ENCODE measurements at places on chromosomes 4 and X.

- DNase-seq = no peak
Observed at GRCh38 chrX:140504371-140505324, at the start of gene SOX3. Gene SOX3 (minus strand): TSS chrX:140505069. CDS start chrX:140505060, 9 bp downstream.

DNA sequence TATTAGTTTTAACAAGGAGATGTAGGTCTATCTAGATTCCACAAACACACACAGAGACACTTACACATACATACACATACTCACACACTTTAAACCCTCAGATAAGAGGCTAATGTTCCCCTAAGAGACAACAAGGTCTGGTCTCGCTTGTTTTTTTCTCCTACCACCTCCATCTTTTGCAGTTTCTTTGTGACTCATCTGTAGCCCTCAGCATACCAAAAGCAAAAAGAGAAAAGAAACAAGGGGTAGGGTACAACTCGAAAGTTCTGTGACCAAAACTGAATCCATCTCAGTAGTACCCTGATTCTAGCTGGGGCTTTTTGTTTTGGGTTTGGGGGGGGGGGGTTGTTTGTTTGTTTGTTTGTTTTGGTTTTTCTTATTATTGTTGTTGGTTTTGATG, 12.2 kb upstream of the EXOSC9 start:
- DNase-seq = no peak

DNA sequence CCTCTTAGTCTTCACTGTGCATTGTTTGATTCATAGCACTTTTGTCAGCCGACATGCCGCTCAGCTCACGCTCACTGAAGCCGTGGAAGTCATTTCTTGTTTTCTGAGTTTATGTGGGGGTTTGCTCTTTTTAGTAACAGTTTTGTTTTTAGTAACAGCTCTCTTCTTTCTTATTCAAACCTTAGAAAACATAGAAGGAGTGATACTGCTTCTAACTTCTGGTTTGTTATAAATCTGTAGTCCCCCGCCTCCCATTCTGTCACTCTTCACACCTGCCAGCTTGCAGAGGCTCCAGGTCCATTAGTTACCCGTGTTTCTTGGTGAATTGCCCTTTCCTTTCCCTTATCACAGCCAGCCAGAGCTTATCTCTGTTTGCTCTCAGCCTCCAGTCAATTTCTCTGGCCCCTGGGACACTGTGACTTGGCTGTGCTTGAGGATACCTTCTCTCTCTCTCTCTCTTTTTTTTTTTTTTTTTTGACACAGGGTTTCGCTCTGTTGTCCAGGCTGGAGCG, 50.5 kb downstream of the GRK4 start:
- DNase-seq = peak; percentile 46

DNA sequence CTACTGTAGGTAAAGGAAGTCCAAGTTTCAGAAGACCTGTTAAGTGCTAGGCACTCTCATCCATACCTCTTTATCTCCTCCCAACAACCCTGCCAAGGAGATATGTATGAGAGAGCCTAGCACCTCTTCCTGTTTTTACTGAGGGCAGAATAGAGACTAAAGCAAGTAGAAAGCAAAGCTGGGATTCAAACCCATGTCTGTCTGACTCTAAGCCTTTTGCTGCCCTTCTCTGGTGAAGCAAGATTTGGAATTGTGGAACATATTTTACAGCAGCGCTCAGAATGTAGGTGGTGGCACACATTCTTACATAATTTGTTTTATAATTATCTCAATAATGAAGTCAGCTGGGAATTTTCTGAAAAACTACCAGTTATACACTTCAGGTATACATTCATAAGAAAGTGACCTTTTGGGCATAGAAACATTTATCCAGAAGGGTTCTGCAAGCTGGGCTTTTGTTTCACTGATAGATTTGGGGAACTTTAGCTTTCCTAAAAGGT, 41.7 kb downstream of the SEPTIN11 start:
- DNase-seq = no peak

DNA sequence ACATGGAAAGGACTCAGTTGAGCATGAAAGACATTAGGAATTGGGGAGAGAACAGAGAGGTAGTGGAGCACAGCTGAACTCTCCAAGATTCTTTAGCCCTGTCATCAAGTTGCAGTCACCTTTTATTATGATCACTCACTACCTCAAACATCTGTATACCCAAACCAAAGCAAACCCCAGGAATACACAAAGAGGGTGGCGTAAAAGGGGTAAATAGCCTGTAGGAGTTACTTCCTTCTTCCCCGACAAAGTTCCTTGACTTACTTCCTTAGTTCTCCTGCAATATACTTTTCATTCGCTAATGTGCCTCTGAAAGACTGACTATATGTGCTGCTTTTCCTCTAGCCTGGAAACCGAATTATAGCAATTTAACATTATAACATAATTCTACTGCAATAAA, 159.9 kb downstream of the SPRY1 start:
- no peak for DNase-seq

DNA sequence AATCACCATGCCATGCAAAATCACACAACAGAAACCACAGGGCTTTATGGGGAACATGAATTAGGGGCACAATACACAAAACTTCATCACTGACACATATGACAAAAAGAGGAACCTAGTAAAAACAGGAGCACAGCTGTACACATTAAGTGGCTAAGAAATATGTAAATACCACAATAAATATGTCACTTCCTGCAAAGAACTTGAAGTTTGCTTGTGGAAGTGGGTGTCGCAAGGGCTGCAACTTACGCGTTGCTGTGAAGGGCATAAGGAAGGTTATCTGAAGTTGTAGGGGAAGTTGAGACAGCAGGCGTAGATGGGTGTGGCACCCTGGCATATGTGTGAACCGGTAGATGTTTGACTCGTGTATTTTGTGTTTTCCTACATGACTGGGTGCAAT, 42.4 kb downstream of the CLCN4 start:
- DNase-seq = no peak

GRCh38 chr4:46931981-46932380, 22.9 kb upstream of the COX7B2 start:
- no peak for DNase-seq

DNA sequence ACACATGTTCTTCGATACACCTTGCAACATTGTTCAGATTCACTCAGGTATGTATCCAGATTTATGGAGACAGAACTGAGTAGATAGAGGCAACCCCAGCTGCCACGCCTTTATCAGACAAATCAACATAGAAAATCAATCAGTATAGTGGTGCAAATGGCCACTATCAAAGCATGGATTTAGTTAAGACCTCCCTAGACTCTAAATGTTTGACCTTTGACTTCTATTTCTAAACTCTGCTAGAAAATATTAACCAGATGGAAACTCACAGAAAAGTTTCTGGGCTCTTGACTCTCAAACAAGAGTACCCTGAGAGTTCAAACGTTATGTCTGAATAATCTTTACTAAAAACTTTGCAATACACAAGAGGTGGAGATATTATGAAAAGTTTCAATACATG, 411.5 kb downstream of the IQCM start:
- no peak for DNase-seq

DNA sequence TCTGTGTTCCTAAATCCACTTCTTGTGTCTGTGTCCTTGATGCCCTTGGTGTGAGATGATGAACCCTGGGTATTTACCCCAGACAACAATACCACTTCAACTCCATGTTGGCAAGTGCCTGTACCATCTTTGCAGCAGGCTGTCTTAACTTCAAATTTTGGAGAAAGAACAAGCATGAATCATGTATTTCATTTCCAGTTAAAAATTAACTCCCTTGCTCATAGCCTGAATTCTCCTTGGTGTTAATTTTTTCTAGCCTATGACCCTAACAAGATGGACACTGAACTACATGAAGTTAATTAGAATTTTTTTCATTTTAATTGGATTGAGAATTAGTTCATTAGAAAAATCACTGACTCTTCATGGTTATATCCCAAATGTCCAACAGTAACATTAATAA, 267.8 kb upstream of the INTU start:
- no peak for DNase-seq

Data from mucosa of gallbladder (tissue), 1 donor.